ENCODE measurements at places on chromosomes 5 and 9.

GRCh38 chr9:74953235-74953751, 581 bp upstream of the C9orf40 start:
- peak; percentile 44 for DNase-seq

DNA sequence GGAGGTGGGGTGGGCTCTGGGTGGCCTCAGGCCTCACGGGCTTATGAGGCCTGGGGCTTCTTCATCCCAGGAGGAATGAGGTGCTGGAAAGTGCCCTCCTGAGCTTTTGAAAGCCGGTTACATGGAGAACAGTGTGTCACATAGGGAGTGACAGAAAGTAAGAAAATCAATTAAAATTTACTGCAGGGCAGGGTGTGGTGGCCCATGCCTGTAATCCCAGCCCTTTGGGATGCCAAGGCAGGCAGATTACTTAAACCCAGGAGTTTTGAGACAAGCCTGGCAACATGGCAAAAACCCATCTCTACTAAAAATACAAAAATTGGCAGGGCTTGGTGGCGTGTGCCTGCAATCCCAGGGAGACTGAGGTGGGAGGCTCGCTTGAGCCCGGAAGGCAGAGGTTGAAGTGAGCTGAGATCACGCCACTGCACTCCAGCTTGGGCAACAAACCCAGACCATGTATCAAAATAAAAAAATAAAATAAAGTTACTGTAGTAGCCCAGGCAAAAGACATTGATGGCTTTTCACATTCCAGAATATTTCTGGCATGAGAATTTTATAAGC, 125.8 kb upstream of the DAPK1 start:
- DNase-seq = no peak

- DNase-seq = no peak
These were observed 160.9 kb upstream of the SLC30A5 start for GRCh38 chr5:68932830-68933434.

DNA sequence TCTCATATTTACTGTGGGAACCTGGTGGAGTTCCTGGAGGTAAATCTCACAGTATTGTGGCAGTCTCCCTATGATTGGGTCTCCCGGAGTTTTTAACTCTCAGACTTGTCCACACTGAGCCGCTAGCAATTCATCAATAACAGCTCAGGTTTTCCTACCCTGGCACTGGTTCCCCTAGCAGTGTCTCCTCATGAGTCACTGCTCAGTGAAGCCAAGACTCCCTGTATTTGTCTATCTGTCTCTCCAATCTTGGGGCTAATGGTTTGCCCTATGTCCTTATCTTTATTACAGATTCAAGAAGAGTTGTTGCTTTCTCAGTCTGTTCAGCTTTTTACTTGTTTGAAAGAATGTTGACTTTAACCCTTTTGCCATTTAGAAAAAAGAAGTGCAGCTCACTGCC, 176.7 kb upstream of the FGF10 start:
- DNase-seq = no peak

DNA sequence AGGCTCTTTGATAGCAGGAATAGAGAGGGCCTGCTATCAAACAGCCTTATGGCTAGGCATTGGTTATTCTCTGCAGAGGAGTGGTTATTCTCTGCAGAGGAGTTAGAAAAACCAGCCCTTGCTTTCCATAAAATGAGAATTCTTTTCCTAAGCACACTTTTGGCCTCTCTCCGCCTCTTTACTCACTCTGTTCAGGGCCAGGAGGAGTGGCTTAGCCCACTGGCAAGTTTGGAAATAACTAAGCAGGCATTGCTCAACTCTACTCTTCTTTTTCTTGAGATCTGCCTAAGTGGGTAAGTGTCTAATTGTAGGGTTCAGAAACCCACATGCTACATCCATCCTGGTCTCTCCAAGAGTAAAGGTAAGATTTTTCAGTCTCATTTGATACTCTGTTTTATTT, 341.7 kb downstream of the KIAA0825 start:
- no peak for DNase-seq

- DNase-seq = peak; percentile 92
These were observed at the start of gene HRCT1 for GRCh38 chr9:35905912-35906679. Gene HRCT1 (plus strand): TSS chr9:35906202. CDS start chr9:35906288, 86 bp downstream.

DNA sequence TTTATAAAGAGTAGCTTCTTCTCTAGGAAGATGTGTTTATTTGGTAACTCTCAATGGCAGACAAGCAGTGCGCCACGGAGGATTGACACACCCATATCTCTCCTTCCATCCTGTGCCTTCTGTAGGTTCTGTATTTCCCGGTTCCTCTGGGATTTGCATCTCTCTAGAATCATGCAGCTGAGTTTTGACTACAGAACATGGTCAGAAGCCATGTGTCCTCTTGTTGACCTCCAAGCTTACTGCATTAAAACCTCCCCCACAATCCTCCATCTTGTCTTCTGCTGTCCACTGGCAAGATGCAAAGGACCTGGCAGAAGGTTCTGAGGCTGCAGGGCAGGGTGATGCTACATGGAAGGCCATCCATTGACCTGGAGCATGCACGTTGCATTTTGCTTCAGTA, 482.0 kb downstream of the DMRT2 start:
- peak; percentile 51 for DNase-seq

- DNase-seq = peak; percentile 81
These were observed 155.8 kb upstream of the SMIM23 start for GRCh38 chr5:171629628-171630349.

DNA sequence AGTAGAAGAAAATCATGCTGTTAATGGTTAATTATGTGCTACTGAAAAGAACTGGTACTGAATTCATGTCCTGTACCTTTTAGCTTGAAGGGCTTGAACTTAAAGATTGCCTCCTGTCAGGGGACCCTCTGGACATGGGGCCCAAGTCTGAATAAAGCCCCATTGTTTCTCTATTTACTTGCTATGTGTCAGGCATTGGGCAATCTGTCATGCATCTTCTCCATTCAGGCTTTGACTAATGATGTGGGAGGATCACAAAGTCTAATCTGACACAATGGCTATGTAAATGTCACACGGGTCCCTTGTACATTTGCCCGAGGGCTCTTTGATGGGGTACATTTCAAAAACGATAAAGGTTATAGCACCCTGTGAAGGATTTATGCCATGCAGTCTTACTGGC, 64.0 kb upstream of the TUSC1 start:
- no peak for DNase-seq

- no peak for DNase-seq
These were observed 366.5 kb downstream of the TMEM38B start for GRCh38 chr9:106060885-106061284.

DNA sequence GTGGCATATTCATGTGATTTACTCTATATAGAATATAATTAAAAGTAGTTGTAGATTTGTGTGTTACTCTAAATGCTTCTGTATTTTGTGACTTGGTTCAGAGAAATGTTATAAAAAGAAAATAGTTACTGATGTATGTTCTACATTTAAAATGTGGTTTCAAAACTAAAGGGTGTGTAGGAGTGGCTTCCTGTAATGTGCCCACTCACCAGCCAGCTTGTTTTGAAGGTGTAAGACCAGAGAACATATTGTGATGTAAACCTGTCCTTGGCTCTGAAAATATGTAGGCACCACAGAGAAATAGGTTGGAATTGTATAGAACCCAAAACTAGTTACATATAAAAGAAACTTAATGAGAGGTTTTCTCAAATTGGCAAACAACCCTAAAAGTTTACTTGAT, 51.2 kb upstream of the ARRDC3 start:
- DNase-seq = no peak

- DNase-seq = no peak
These were observed 228.5 kb downstream of the ENC1 start for GRCh38 chr5:74412066-74412465.

DNA sequence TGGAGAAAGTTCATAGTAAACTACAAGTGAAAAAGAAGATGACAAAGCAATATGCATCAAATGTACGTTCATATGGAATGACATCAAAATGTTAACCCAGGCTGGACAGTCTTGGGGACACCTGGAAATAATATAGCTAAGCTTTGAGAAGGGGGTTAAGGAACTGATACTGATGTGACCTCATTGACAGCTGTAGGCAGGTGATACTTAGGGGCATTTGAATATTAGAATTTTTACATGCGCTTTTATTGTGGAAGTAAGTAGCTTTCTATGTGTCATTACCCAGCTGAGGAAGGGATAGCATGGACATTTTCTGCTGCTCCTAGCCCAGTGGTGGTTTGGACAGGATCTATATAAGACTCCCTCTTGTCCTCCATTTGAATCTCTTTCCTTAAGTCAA, 299.7 kb downstream of the CWC27 start:
- no peak for DNase-seq

DNA sequence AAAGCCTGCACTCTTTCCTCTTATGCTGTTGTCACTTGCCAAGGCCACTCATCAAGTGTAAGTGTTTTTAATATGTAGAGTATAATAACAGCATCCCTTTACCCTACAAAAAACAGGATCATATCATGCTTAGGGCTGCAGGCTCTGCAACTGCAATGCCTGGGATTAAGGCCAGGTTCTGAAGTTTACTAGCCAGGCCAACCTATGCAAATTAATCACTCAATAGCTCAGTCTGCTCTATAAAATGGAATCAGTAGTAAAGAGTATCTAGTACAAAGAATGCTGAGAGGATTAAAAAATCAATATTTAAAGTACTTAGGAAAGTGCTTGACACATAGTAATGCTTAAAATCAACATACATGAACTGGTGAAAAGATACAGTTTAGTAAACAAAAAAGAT, 253.3 kb downstream of the EDIL3 start:
- no peak for DNase-seq

GRCh38 chr9:3215658-3216057, 310.1 kb downstream of the RFX3 start:
- no peak for DNase-seq

DNA sequence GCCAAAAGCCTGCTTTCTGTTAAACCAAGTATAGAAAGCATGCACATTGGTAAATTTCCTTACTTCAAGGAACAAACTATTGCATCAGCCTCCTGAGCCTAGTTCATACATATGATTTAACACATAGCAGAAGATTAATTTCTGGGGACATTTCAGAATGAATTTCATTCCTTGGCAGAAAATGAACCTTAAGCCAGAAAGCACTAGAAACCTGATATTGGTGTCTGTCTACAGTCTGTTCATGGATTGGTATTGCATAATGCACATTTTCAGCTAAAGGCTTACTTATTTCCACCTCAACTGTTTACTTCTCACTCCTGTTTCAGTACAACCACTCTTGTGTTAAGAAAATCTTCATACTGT, 1471.8 kb upstream of the NUDT12 start:
- no peak for DNase-seq

- no peak for DNase-seq
These were observed 24.8 kb downstream of the PTBP3 start for GRCh38 chr9:112308588-112308987.

- no peak for DNase-seq
These were observed 10.7 kb downstream of the PCDHAC2 start for GRCh38 chr5:140977003-140977402.

DNA sequence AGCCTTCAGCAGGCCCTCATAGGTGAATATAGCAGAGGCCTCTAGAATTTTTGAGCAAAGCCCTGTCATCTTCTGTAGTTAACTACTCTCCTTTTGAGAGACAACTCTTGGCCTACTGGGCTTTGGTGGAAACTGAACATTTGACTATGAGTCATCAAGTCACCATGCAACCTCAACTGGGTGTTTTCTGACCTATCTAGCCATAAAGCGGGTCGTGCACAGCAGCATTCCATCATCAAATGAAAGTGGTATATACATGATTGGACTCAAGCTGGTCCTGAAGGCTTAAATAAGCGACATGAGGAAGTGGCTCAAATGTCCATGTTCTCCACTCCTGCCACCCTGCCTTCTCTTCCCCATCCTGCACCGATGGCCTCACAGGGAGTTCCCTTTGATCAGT, 1115.5 kb downstream of the TAF11L14 start:
- DNase-seq = no peak

- peak; percentile 46 for DNase-seq
These were observed 985 bp upstream of the WDR38 start for GRCh38 chr9:124852121-124852828.

GRCh38 chr9:84751921-84752320, 82.4 kb downstream of the NTRK2 start:
- DNase-seq = no peak

GRCh38 chr5:55211184-55211874, 15.8 kb downstream of the MCIDAS start:
- DNase-seq = no peak

- DNase-seq = no peak
These were observed 38.3 kb upstream of the RORB start for GRCh38 chr9:74458832-74459231.

DNA sequence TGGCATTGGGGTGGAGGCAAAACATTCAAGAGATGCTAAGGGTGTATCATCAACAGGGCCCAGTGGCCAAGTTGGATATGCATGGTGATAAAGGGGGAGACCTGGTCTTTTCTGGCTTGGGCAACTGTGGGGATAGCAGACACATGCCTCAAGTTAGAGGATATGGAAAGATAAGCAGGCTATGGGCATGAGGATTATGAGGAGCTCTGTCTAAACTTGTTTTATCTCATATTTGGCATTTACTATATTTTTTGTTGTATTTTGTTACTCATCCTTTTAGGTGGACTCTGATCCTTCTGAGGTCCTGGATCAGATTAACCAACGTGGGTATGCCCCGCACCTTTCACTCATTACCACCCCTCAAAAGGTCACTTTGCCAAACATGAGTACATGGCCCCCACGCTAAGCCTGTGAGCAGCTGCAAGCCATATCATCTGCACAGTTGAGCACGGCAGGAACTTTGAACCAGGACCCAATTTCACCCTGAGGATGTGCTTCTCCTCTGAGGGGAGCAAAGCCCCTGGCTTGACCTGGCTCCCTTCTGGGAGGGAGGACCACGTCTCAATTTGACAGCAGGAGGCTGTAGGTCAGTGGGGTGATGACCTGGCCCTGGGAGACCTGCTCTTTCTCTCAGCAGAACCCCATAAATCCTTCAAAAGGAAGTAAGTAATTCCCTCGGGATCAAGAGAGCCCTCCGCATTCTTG, 71.1 kb upstream of the CD180 start:
- DNase-seq = peak; percentile 62

- DNase-seq = no peak
These were observed 79.3 kb downstream of the BRINP1 start for GRCh38 chr9:119289740-119290433.

DNA sequence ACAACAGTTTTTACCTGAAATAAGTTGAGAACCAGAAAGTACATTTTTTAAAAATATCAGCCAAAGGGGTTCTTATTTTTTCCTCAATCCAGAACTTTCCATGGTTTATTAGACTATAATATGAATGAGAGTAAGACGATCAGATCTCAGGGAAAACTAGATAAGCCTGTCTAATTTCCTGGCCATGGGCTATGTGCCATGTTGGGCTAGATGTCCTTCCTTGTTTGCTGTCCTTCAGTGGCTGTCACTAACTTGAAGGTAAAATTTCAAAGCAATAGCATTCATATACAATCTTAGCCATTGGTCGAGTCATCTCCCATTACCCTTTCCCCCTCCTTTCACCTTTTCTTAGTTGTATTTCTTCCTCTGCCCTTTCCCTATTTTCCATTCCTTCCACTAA, 179.5 kb upstream of the PPP1R2B start:
- DNase-seq = no peak

- no peak for DNase-seq
These were observed 118.7 kb downstream of the ZNF462 start for GRCh38 chr9:106981396-106982287.

- no peak for DNase-seq
These were observed 676 bp downstream of the NOL6 start for GRCh38 chr9:33472881-33473615.
